ENCODE measurements at places on chromosomes 16 and 17.

DNA sequence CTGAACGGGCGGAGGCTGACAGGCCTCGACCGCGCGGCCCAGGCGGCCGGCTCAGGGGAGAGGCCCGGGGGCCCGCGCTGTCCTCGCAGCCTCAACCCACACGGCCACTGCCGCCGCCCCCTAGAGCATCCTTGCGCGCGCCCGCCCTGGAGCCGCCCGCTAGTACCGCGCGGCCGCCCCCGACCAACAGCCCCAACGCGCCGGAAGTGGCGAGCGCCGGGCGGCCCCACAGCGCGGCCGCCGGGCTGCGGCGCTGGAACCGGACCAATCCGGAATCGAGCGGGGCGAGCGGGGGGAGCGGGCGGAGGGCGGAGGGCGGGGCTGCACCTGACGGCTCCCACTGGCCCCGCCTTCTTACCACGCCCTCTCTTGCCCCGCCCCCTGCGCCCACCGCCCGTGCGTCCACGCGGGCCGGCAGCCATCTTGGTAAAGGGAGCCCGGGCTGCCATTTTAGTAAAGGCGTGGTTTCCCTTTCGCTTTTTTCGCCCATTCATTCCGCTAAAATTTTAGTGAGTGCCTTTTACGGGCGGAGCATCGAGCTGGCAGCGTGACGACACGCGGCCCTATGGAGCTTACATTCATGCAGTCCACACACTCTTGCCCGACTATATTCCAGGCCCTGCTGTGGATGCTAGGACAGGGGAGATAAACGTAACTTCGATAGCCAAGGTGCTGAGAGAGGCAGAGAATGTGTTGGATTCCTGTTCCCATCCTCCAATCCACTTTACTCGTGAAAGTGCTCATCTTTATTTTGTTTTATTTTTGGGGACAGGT, at the start of gene XPO6:
Gene XPO6, minus strand, starts transcription at position 208 of the 774 bp plus-strand sequence. CDS start 597 bp downstream, outside the sequence.
- DNase-seq, result peak; percentile 96

- DNase-seq, result no peak
These were observed 45.2 kb upstream of the BCAR1 start for GRCh38 chr16:75296606-75297005.

DNA sequence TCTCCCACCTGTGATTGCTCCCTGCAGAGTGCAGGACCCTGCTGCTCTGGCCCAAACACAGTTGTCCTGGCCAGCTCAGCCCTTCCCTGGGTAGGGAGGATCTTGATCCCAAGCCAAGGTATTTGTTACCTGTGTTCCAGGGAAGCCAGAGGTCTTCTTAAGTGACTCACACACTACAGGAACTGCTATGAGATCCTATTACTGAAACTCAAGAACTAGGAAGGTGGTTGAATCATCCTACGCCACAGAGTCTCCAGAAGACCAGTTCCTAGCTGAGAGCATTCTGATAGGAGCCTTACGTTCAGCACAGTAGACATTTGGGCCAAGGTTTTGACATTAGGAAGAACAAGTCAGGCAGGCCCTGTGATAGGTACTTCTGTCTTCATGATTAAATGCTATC, 12.0 kb downstream of the CHST6 start:
- no peak for DNase-seq

GRCh38 chr17:4479340-4479981, 19.2 kb upstream of the SPNS2 start:
- DNase-seq, result no peak

DNA sequence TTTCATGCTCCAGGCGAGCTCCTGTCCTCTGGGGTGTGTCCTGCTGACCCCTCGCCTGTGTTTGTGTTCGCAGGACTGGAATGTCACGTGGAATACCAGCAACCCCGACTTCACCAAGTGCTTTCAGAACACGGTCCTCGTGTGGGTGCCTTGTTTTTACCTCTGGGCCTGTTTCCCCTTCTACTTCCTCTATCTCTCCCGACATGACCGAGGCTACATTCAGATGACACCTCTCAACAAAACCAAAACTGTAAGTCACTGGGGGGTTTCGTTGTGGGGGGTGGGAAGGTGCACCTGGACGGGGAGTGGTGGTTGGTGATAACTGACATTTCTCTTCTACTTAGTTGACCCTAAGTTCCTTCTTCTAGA, 58.3 kb downstream of the ABCC1 start:
- no peak for DNase-seq

DNA sequence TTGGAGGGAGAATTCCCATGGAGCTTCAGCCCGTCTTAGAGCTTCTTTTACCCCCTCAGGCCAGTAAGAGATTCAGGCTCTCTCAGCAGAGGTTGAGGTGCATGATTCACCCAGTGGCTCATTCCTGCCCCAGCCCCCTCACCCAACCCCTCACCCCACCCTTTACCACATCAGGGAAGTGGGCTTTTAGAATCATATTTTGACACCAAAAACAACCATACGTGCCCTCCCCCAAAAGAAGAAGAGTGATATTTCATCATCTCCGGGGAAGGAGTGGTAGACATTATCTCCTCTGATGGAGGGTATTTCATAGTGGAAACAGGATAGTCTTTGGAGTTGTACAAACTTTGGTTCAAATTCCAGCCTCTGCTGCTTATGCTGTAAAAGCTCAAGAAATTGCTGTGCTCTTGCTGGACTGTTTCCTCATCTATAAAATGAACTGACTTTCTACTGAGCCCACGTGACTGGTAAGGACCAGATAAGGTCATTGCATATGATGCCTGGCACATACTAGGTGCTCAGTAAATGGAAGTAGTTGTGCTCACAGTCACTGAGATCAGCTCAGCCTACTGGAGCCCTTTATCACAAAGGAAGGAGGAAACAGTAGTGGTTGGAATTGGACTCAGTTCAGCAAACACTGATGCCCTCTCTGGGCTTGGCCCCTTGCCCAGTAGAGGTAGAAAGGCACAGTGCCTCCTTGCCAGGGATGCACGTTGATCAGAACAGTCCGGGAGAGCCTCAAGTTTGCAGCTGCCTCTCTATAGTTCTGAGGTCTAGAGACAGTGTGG, 18.3 kb upstream of the CCL5 start:
- DNase-seq, result no peak

- DNase-seq, result no peak
These were observed 217.3 kb upstream of the IRX3 start for GRCh38 chr16:54503856-54504219.

- no peak for DNase-seq
These were observed 9.3 kb downstream of the GAS2L2 start for GRCh38 chr17:35743626-35744328.

GRCh38 chr17:61928101-61928436, 287 bp upstream of the INTS2 start:
- no peak for DNase-seq

GRCh38 chr16:84914273-84914672, 94.5 kb downstream of the CRISPLD2 start:
- DNase-seq, result no peak

- no peak for DNase-seq
These were observed 22.2 kb upstream of the CPSF4L start for GRCh38 chr17:73283841-73284282.

DNA sequence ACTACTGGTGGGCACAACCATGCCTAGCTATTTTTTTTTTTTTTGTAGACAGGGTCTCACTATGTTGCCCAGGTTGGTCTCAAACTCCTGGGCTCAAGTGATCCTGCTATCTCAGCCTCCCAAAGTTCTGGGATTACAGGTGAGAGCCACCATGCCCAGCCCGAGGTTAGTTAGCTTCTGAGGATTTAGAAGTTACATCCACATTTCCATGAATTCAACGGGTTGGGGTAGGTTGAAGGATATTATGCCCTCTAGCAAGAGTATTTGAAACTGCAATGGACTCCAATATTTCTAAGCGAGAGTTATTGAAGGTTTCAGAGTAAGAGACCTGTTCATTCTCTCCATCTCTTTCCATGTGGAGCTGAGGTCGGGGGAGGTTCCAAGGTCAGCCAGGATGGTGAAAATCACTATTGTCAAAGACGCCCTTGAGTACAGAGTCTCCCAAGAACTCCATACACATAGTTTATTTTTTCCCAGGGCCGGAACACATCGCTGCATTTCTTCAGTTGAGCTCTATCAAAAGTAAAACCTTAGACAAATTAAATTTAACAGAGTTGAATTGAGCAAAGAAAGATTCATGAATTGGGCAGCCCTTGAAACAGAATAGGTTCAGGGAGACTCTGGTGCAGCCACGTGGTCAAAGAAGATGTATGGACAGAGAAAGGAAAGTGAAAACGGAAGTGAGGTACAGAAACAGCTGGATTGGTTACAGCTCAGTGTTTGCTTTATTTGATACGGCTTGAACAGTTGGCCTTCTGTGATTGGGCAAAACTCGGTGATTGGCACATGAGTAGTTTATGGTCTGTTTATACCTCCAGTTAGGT, 19.0 kb upstream of the ITPRIPL2 start:
- no peak for DNase-seq

DNA sequence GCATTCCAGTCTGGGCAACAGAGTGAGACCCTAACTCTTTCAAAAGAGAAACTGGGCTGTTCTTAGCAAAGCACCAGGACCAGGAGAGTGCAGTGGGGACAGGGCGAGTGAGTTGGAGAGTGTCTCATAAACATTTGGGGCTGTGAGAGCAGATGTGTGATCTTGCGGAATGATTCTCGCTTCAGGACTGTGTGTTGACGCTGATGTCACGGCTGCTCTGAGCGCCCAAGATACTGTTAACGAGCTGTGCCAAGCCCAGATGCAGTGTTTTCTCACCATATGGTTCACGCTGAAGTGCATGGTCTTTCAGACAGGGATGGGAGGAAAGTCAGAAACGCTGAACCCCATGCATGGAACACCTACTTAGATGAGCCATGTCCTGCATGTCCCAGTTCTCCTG, 438.2 kb downstream of the HS3ST4 start:
- no peak for DNase-seq

- DNase-seq, result no peak
These were observed 2.7 kb downstream of the ALDOC start for GRCh38 chr17:28573966-28574480.

GRCh38 chr16:88697831-88698615, 8.2 kb downstream of the RNF166 start:
- no peak for DNase-seq

DNA sequence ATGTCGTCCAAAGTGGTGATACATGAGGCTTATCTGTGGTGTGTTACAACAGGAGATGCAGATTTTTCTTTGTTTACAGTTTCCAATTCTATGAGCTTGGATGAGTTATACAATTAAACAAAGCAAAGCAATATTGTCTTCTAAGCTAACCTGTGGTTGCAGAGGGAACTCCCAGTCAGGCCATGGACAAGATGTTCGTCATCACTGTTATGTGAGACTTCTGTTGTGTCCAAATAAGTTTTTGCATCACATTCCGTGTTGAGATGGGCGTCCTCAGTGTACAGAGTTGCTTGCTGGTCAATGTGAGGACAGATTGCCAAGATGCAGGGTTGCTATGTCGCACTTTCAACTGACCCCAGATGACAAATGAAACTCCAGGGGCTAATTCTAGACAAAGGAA, 189.3 kb downstream of the IRF8 start:
- DNase-seq, result no peak

DNA sequence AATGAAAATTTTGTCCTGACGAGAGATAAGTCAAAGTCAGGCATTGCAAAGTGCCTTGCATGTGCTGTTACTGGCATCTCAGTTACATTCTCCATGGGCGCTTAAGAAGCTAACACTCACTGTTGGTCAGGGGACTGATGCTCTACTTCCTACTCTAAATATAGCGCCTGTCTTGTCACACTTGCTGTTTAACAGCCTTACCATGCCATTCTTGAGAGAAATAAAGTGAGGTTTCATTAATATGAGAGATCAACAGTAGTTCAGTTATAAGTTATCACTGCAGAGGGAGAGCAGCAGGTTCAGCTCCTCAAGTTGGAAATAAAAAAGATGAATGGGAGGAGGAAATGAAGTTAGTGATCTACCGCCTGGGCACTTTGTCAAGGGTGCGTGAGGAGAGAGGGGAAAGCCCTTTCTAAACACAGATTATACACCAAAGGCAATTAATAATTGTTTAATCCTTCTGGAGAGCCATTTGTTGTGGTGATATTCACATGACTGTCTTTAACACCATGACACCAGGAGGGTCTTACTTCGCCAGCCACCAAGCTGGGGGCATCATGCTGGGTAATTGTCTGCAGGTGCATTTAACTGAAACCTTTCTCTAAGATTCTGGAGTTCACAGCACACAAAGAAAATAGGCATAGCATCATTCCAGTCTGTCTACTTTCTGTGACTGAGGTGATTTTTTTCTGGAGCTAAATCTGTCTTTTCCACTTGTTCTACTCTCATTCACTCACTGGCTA, 568.7 kb upstream of the HSBP1 start:
- DNase-seq, result no peak

GRCh38 chr17:75084039-75084660, 3.6 kb upstream of the SLC16A5 start:
- no peak for DNase-seq

DNA sequence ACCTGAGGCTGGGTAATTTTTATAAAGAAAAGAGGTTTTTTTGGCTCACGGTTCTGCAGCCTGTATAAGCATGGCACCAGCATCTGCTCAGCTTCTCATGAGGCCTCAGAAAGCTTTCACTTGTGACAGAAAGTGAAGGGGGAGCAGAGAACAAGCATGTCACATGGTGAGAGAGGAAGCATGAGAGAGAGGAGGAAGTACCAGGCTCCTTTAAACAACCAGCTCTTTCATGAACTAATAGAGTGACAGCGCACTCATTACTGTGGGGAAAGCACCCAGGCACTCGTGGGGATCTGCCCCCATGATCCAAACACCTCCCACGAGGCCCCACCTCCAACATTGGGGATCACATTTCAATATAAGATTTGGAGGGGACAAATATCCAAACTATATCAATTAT, 86.8 kb downstream of the USP32 start:
- peak; percentile 6 for DNase-seq

DNA sequence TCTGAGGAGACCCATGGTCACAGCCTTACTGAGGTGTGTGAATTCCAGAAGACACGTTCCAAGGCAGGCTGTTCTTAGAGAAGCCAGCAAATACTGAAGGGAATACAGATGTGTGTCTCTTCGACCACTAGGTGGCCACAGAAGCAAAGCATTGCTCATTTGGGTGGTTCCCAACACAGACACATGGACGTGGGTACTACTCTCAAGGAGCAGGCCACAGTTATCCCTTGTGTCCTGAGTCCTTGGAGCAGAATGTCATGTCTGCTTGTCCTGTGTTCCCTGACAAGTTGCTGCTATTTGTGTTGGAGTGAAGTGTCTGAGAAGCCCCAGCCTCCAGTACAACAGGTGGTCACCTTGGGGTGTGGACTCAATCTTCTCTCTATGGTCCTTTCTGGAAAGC, 30.3 kb downstream of the HMOX2 start:
- DNase-seq, result peak; percentile 65

- DNase-seq, result no peak
These were observed 154.1 kb upstream of the PLCG2 start for GRCh38 chr16:81624760-81625543.
